ENCODE measurements at places on chromosomes 5 and 9. TPM values are rescaled to one million over a fixed set of nuclear protein-coding genes. Genes with fewer than 3 reads are reported as not detected.

DNA sequence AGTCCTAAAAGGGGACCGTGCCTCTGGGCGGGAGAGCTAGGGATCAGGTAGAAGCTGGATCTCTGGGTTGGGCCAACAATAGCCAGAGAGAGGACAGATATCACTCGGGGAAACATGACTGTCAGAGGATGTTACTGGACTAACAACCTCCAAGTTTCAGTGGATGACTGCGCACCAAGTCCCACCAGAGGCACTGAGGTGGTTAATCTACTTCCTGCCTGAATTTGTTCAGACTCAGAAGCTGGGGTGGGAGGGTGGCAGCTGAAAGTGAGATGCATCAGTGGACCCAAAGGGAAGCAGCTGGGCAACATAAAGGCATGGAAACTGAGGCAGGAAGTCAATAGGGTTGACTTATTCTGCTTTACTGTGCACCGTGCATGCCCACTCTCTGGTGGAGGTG is 130.1 kb upstream of the SLC44A1 start:
- H3K4me1 ChIP-seq, result no peaks in the 10 kb centered on the region
- H3K36me3 ChIP-seq, result no peaks in the 10 kb centered on the region
- no peak for DNase-seq
- no peaks in the 10 kb centered on the region for H3K27me3 ChIP-seq
- H3K27ac ChIP-seq, result no peak overlapping the region

DNA sequence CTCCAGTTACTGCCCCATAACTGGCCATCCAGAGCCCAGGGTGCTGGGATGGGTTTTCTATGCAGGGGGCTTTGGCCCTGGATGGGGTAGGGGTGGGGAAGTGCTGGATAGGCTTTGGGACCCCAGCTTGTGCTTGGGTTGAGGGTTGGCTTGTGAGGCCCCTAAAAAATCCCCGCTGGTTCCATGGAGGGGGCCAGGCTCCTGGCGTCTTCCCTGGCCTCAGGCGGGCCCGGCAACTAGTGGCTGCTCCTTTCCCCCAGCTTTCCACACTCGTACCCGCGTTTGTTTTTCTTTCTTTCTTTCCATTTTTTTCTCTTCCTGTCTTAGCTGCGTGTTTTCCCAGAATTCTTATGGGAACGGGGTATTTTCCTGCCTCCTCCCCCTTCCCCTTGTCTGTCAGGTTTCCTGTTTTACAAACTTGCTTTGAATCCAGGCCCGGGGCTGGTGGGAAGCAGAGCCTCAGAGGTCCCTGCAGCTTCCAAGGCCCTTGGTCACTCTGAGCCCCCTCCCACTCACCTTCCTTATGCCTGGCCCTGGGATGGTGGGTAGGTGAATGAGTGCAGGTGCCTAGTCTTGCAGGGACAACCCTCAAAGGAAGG is 40.2 kb downstream of the RGS3 start:
- peaks cover 27% of the 10 kb centered on the region for H3K4me1 ChIP-seq
- peak overlapping the region; percentile 96 for H3K27ac ChIP-seq
- no peak for DNase-seq
- peak overlapping the region; percentile 23 for H3K4me3 ChIP-seq

GRCh38 chr5:173538018-173538417 is 78.4 kb downstream of the BOD1 start:
- H3K4me1 ChIP-seq, result no peaks in the 10 kb centered on the region
- no peak for DNase-seq
- H3K4me3 ChIP-seq, result no peak overlapping the region
- H3K27me3 ChIP-seq, result no peaks in the 10 kb centered on the region
- no peaks in the 10 kb centered on the region for H3K36me3 ChIP-seq

The SPATA9 gene
- total RNA-seq, result not detected

All from ascending aorta (tissue), 2 donors.